Calu3 (cell line): ENCODE measurements at places on chromosomes 2 and 18. TPM values are rescaled to one million over a fixed set of nuclear protein-coding genes. Genes with fewer than 3 reads are reported as not detected.

DNA sequence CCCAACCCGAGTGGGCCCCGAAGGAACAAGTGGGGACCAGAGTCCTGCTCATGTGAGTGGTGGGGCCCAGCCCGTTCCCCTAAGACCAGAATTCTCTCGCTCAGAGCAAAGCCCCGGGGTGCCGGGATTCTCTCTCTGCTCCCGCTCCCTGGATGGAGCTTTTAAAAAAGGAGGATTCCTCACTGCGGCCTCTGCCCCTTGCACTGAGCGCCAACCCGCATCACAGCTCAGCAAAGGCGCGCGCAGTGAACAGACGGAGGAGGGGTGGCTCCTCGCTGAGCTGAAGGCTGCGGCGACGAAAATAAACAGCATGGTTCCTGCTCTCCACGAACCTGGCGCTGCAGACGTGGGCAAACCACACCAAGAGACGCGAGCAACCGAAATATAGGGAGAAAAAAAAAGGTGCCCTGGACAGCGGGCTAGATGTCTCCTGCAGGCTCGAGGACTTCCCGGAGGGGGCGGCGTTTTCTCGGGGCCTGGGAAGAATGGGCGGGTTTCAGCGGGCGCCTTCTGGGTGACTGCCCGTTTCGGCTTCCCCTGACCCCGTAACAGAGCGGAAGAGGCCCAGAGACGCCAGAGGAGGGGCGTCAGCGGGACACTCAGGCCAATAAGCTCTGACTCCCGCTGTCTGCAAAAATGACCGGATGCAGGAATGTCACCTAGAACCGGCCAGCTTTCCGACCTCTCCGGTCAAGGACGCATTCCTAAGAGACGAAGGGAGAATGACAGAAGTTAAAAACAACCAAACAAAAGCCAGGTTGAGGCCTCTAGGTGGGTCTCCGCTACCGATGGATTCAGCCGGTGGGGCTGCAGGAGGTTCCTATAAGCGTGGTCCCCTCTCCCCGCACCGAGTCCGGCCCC, 819 bp upstream of the KLF11 start:
- H3K4me3 ChIP-seq = peak overlapping the region; percentile 52
- peaks cover 23% of the 10 kb centered on the region for H3K27me3 ChIP-seq
- no peak for DNase-seq
- peaks cover 32% of the 10 kb centered on the region for H3K36me3 ChIP-seq
- peak overlapping the region; percentile 33 for H3K27ac ChIP-seq

DNA sequence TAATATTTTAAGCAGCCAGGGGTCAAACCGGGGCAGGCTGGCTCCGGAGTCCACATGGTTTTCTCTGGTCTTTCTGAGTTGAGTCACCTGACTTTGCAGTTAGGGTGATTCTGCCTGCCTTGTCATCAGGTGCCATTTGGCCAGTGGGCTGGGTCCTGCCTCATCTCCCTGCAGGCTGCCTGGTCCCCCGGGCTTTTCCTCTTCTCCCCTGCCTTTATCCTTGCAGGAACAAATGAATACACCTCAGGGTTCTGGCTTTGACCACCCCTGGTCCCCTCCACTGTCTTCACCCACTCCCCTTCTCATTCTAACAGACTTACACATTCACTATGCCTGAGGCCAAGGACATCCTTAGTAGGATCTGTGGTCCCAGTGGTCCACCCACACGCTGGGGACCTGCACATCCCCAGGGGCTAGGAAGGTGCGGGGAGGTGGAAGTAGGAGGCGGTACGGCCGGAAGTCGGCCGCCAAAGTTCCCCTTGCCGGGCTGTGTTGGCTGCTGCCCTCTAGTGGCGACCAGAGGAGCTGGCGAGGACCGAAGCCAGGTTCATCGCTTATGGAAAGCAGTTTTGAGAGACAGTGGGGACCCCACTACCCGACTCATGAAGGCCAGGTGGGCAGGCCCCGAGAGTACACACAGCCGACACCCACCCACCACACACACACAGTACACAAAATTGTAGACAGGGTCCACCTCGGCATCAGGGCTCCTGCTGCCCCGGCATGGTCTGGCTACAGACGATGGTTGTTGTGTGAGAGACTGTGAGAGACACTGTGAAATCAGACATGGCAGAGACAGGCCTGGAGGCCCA, 6.3 kb upstream of the TEX261 start:
- no peak overlapping the region for H3K27ac ChIP-seq
- H3K27me3 ChIP-seq = peaks cover 31% of the 10 kb centered on the region
- H3K4me1 ChIP-seq = no peaks in the 10 kb centered on the region
- no peak overlapping the region for H3K4me3 ChIP-seq
- peak; percentile 77 for DNase-seq
- H3K36me3 ChIP-seq = no peaks in the 10 kb centered on the region

DNA sequence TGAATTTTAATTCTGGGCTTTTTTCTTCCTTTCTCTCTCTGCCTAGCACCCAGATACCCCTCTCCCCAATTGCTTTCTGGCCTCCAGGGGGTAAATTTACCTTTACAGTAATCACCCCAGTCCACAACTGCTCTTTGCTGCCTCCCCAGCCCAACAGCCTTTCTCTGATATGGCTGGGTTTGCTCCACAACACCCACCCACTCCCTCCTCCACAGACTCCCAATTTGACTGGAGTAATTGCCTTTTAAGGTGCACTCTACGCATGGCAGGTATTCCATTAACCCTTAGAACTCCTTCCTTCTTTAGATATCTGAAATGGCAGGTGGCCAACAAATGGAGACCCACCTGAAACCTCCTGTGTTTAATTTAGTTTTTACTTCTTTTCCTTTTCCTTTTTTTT, 3.6 kb downstream of the CELF4 start:
- H3K4me1 ChIP-seq = peaks cover 9% of the 10 kb centered on the region
- peaks cover 89% of the 10 kb centered on the region for H3K27me3 ChIP-seq
- H3K27ac ChIP-seq = no peak overlapping the region
- no peak for DNase-seq

GRCh38 chr2:127661072-127661649, 14.2 kb downstream of the LIMS2 start:
- no peaks in the 10 kb centered on the region for H3K4me1 ChIP-seq
- H3K27me3 ChIP-seq = peaks cover 80% of the 10 kb centered on the region
- no peak for DNase-seq

GRCh38 chr2:95165030-95165370, 609 bp upstream of the ZNF2 start:
- H3K27me3 ChIP-seq = no peaks in the 10 kb centered on the region
- H3K27ac ChIP-seq = peak overlapping the region; percentile 95
- H3K4me1 ChIP-seq = peaks cover 21% of the 10 kb centered on the region
- H3K4me3 ChIP-seq = peak overlapping the region; percentile 93

- peaks cover 25% of the 10 kb centered on the region for H3K27me3 ChIP-seq
Measured at GRCh38 chr2:44789971-44790721, 151.4 kb upstream of the SIX3 start.

DNA sequence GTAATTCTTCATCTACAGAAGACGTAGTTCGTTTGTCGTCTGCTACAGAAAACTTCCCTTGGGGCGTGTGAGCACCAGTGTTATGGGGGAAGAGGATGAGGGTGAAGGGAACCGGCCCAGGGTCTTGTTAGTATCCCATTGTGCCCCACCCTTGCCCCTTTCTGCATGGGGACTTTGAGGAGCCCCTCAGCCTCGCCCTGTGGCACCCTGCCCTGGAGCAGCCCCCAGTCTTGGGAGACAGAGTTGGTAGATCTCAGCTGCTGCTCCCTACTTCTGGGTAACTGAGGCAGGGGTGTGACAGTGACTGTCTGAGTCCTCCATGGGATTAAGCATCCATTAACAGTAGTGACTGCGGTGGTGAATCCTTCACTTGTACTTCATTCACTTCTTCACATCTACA, 50.1 kb downstream of the RNF144A start:
- no peak overlapping the region for H3K4me3 ChIP-seq
- no peaks in the 10 kb centered on the region for H3K27me3 ChIP-seq
- H3K4me1 ChIP-seq = peaks cover 13% of the 10 kb centered on the region
- H3K27ac ChIP-seq = no peak overlapping the region
- DNase-seq = no peak

The GREB1L gene
- total RNA-seq = 3.8 and 4.5 TPM in 2 replicates

DNA sequence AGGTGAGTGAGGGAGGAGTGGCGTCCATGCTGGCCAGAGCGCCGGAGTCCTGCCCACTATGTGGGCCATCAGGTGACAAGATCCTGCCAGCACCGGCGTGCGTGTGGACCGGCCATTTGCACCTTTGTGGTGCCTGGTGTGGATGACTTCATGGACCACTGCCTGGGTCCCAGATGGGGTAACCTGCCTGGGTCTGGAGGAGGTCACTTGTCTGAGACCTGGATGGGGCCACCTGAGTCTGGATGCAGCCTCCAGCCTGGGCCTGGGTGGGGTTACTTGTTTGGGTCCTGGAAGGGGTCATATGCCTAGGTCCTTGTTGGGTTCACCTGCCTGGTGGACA, 299.6 kb downstream of the NDUFA10 start:
- H3K27me3 ChIP-seq = peaks cover 44% of the 10 kb centered on the region
- no peak for DNase-seq
- H3K27ac ChIP-seq = no peak overlapping the region
- H3K4me1 ChIP-seq = no peaks in the 10 kb centered on the region
- no peak overlapping the region for H3K4me3 ChIP-seq

The EVX2 gene
- total RNA-seq = not detected in 2 replicates

DNA sequence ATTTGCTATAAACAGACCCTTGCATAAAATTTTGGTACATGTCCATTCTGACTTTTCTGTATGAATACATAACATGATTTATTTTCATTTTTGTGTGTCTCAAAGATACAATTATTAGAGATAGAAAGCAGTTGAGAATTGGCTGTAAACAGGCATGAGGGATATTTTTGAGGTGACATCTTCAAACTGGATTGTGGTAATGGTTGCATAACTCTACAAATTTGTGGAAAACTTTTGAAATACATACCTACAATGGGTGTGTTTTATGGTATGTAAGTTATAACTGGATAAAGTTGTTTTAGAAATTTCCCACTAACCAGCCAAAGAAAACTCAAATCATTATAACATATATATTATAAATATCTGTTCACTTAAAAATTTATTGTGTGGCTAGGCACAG, 39.6 kb downstream of the GREB1L start:
- no peak overlapping the region for H3K27ac ChIP-seq
- no peak overlapping the region for H3K4me3 ChIP-seq
- no peaks in the 10 kb centered on the region for H3K27me3 ChIP-seq
- H3K36me3 ChIP-seq = no peaks in the 10 kb centered on the region

The MALT1 gene
- 28.1 and 37.6 TPM in 2 replicates for total RNA-seq

The GCA gene
- total RNA-seq = 51.2 and 57.5 TPM in 2 replicates

The CCDC85A gene
- 2.6 and 3.0 TPM in 2 replicates for total RNA-seq

DNA sequence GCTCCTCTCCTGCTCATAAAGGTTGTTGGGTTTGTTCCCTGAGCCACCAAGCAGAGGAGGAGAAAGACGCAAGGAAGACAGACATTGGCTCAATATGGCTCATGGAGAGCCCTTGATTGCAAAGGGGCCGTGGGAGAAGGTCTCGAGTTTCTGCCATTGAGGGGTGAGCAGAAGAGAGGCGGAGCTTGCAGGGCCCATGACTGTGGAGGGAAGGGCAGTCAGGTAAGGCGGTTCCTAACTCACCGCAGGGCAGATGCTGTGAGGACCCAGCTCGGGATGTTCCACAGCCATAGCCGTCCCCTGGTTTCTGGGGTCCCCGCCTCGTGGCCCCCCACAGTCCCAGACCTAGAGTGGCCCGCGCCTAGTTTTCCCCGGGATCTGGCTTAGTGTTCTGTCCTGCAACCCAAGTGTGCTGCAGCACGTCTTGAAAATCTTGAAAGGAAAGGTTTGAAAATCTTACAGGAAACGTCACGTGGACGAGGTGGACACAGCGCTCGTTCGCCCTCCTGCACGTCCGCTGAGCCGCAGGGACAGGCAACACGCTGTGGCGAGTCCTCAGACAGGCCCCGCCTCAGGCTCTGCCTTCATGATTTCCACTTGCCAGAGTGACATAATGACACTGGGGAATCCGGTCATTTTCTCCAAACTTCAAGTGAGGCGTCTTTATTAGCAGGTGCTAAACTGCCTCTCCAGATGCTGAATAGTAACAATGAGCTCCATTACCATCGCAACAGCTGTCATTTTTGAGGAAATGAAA, 105.5 kb upstream of the HDAC4 start:
- peaks cover 79% of the 10 kb centered on the region for H3K27me3 ChIP-seq
- H3K4me1 ChIP-seq = no peaks in the 10 kb centered on the region
- DNase-seq = no peak
- no peak overlapping the region for H3K4me3 ChIP-seq

DNA sequence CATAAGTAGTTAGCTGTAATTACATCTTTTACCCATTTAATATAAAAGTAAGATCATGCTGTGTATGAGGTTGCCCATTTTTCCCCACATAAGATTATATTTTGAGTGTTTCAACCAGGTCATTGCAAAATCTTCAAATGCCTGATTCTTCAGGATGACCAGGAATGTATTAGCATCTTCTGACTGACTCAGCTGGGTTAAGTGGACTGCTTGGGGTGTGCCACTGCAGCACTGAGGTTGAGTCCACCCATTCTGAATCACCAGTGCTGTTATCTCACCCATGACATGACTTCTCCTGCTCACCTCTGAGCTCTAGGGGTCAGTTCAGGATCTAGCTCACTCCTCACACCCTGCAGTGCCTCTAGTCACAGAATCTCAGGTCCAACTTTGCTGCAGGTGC, 576.7 kb upstream of the ZEB2 start:
- H3K27ac ChIP-seq = no peak overlapping the region
- H3K27me3 ChIP-seq = no peaks in the 10 kb centered on the region
- H3K4me3 ChIP-seq = no peak overlapping the region
- H3K36me3 ChIP-seq = no peaks in the 10 kb centered on the region
- DNase-seq = no peak

DNA sequence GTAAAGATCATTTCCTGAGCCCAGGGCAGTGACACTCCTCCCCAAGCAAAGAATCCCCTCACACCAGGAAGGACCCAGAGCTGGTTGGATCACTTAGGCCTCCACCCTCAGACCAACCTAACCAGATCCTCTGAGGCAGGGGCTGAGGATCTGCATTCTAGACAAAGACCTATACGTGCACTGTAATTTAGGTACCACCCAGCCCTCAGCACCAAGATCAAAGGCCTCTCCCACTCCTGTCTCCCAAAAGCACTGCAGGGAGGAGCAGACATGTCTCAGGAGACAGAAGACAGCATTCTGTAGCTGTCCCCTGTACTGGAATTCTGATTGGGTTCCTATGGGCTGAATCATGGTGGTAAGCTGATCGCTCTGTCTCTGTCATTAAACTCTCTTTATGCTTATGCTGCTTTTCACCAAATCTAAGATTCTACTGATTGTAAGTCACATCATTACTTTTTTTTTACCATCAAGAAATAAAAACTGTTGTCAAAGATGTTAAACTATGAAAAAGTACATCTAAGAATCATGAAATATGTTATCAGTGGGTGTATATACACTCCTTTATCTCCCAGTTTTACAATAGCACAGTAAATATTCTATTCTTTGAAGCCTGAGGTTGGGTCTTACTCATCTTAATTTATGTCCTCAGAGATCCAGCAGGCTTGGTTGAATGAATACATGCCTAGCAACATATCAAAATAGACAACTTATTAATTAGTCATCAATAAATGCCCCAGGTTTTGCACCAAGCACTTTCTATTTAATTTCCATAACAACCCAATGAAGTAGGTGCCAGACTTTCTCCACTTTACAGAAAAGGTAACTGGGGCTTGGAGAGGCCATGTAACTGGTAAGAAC, 28.3 kb downstream of the MCFD2 start:
- no peak overlapping the region for H3K4me3 ChIP-seq
- H3K27ac ChIP-seq = no peak overlapping the region
- H3K27me3 ChIP-seq = peaks cover 26% of the 10 kb centered on the region
- H3K4me1 ChIP-seq = no peaks in the 10 kb centered on the region
- H3K36me3 ChIP-seq = no peaks in the 10 kb centered on the region
- no peak for DNase-seq

- H3K36me3 ChIP-seq = peaks cover 8% of the 10 kb centered on the region
- H3K4me3 ChIP-seq = no peak overlapping the region
- H3K4me1 ChIP-seq = no peaks in the 10 kb centered on the region
Measured at GRCh38 chr18:21660078-21660477, 44.5 kb downstream of the ABHD3 start.
